ENCODE measurements at places on chromosomes 5 and 9.
A peak's percentile ranks its signal among the peaks of the same experiment; 100 is the strongest.

GRCh38 chr9:127179633-127180441, 57.4 kb upstream of the ANGPTL2 start:
- DNase-seq: no peak

DNA sequence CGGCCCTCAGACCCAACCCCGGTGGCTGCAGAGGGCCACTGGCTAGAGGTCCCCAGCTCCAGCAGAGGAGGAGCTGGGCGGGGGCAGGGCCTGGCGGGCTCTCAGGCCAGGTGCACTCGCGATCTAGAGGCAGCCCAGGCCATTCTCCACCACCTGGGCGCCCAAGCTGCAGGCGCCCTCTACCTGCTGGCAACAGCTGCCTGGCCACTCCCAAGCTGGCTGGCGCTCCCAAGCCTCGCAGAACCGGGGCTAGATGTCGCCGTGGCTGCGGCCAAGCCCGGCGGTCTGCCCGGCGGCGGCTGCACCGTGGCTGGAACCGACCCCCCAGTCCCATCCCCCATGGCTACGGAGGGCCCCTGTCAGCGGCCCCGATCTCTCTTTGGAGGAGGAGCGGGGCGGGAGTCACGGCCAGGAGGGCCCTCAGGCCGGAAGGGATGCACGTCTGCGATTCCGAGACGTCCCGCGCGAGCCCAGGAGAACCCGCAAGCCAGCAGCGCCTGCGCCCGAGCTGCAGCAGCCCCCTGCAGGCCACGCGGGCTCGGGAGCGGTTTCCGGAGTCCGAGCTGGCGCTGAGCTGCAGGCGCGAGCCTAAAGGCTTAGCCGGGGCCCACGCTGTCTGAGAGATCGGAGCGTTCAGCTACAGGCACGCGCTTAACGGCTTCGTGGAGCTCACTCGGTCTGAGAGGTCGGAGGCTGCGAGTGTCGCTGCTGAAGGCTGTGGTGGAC, 44.3 kb upstream of the BICD2 start:
- DNase-seq: peak; percentile 93

DNA sequence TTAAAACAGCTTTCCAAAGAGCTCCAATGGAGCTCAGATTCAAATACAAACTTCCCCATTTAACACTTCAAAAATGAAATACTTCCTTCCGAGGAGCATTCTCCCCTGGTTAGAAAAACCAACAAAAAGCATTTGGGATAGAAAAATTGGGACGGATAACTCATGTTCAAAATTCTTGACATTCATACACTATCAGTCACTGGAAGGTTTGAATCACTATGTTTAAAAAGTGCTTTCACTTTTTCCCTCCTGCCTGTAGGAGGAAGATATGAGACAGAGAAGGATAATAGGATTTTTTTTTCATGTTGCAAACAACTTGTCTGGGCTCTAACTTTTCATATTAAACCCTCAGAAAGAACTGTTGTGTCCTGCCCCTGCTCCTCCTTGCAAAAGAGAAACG, 412.0 kb downstream of the ACTL7B start:
- DNase-seq: no peak

DNA sequence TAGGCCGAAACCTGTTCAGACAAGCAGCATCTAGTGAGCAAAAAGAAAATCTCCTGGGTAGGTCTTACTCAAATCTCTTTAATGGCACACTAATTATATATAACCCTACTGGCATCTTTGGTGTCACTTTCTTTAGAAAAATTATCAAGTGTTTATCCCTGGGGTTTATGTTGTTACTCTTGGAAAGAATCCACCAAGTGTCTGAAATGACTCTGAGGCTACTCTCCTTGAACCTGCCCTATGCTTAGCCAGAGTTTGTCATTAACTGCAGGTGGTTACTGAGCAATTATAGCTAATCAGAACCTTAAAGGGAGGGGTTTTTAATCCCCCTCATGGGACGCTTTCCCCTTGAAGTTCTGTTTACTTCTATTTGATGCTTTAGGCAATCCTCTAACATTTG, 381.9 kb downstream of the PLK2 start:
- no peak for DNase-seq

DNA sequence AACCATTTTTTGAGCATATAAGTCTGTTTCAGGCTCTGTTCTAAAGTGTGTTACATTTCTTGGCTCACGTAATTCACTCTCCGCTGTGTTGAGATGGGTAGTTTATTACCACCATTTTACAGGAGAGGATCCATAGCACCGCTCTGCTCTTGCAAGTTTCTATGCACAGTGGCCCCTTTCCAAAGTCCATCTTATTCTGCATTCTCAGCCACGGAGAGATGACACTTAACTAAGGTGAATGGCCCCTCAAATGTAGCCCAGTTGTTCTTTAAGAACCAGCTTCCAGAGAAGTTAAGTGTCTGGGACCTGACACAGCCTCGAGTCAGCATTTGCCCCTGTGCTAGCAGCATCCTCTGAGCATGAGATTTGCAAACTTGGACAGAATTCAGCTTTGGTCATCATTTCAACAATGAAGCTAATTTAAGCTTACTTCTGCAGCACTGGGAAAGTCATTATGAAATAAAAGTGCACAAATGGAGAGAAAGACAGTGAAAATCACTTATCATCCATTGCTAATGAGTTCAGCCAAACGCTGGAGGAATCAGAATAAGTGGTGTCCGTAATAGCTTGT, 61.9 kb downstream of the FAM78A start:
- DNase-seq: no peak

- DNase-seq: peak; percentile 40
Measured at GRCh38 chr5:135387629-135387960, 11.4 kb downstream of the MACROH2A1 start.

DNA sequence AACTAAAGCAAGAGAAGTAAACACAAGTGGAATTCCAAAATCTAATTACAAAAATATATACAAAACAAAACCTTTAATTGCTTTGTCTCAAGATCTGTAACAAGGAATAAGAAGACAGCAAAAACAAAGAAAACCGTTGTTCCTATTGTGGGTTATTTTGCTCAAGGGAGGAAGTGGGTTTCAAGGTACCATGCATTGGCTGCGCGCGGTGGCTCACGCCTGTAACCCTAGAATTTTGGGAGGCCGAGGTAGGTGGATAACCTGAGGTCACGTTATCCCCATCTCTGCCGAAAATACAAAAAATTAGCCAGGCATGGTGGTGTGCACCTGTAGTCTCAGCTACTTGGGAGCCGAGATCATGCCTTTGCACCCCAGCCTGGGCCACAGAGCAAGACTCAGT, 12.1 kb upstream of the IQGAP2 start:
- DNase-seq: no peak

DNA sequence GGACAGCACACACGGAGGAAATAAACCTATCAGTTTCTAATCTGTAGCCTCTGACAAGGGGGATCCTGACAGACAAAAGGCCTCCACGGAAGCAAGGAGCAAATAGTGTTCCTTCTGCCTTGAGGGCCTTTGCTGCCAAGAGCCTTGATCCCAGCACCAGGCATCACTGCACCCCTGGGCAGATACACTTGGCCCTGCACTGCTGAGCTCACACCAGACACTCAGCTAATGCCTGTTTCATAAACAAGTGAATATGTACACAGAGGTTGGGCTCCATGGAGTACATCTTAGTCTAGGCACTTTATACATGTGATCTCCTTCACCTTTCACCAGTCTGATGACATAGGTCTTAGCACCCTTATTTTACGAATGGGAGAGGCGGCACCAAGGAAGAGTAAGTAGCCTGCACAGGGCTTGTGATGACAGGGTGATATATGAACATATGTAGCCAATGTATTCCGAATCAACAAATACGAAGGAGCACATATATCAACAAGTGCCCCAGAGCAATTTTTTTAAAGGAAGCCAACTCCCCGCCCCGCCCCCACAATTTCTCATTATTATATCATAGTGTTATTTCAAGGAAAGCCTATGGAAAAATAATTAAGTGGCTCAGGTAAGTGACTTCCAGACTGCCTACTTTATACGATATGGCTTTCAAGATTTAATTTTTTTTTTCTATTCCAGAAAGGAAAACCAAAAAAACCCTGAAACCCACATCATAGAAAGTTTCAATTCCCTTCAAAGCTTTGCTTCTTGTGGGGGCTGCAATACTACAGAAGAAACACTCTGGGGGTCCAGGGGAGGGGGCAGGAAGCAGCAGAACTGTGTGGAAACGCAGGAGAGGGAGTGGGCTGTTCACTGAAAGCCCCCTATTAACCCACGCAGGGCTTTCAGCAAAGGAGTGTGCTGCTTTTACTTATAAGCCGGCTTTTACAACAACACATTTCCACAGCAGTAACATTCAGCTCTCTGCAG, 32.0 kb downstream of the CDC14B start:
- DNase-seq: no peak

DNA sequence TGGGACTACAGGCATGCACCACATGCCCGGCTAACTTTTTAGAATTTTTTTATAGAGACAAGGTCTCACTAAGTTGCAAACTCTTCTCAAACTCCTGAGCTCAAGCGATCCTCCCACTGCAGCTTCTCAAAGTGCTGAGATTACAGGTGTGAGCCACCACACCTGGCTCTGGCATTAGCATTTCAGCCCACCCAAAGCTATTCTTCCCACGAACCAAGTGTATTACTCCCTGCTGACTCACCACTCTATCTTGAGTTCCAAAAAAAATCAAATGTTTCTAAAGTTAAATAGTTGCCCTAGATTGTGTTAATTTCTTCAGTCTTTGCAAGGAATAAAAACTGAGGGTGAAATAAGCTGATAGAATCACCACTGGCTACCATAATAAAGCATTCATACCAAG, 205.5 kb downstream of the ARRDC3 start:
- DNase-seq: no peak

DNA sequence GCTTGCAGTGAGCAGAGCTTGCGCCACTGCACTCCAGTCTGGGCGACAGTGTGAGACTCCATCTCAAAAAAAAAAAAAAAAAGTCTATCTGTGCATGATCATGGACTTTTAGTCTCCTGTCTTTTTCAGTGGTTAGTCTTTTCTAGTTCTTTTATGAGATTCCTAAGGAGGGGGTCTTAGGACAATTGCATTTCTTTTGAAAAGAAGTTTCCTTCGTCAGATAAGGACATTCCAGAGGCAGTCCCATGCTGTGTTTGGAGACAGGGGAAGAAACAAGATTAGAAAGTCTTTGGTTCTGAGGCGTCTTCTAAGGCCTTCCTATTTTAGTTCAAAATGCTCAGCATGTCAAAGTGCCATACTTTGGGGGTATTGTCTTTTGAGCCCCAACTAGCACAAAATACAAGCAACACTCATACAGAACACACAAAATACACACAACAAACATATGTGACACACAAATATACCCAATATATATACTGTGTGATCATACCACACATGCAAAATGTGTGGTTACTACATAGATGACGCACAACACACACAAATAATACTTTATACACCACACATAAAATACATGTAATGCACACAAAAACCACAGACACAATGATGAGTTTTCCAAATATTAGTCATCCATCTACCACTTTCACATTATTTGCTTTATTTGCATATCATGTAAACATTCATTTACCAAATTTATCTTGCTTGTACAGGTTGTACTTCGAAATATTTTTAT, 394.5 kb downstream of the SPATA31D1 start:
- no peak for DNase-seq

DNA sequence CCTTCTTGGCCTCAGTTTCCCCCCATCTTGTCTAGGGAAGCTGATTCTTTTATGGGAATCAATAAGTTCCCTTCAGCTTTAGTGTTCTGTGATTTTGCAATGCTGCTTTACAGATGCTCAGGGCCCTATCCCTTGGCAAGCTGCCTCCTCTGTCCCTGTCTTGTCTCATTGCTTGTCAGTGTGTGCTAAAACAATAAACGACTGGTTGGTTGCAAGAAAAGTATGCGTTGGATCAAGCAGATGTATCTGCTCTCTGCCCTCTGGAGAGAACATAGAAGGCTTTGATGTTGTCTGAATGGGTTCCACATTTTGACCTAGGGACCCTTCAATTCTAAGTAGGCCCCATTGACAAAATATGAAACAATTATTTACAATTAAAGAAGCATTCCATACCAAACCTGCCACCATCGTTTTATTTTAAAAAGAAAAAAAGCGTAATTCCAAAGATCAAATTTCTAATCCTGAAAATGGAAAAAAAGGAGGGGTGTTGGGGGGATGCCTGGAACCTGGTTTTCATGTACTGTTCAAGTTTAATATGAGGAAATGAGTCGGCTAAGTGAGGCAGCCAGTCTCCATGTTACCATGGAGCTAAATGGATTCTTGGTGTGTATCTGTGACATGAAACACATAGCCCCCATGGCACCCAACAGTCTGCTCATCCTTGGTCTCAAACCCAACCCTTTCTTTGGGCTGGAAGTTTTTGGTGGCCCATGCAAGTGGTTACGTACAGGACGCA, 31.2 kb upstream of the TARS1 start:
- no peak for DNase-seq

- DNase-seq: no peak
Measured at GRCh38 chr9:16625161-16625631, 245.3 kb downstream of the BNC2 start.

GRCh38 chr5:75023368-75024159, 28.8 kb downstream of the GCNT4 start:
- DNase-seq: no peak

DNA sequence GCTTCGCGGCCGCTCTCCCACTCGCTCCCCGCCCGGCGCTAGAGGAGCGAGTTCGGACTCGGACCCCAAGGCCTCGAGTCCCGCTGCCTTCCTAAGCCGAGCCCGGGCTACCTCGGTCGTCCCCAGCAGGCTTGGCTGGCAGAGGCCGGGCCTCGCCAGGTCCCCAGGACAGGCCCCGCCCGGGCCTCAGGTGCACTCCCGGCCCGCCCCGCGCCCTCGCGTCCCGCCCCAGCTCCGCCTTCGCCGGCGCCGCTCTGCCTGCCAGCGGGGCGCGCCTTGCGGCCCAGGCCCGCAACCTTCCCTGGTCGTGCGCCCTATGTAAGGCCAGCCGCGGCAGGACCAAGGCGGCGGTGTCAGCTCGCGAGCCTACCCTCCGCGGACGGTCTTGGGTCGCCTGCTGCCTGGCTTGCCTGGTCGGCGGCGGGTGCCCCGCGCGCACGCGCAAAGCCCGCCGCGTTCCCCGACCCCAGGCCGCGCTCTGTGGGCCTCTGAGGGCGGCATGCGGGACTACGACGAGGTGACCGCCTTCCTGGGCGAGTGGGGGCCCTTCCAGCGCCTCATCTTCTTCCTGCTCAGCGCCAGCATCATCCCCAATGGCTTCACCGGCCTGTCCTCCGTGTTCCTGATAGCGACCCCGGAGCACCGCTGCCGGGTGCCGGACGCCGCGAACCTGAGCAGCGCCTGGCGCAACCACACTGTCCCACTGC, at the start of gene SLC22A5:
Gene SLC22A5 (plus strand): TSS at position 237 of the 707 bp plus-strand sequence. CDS start 263 bp downstream, at position 500.
- DNase-seq: peak; percentile 91
